ENCODE measurements at places on chromosomes 11 and 22.

DNA sequence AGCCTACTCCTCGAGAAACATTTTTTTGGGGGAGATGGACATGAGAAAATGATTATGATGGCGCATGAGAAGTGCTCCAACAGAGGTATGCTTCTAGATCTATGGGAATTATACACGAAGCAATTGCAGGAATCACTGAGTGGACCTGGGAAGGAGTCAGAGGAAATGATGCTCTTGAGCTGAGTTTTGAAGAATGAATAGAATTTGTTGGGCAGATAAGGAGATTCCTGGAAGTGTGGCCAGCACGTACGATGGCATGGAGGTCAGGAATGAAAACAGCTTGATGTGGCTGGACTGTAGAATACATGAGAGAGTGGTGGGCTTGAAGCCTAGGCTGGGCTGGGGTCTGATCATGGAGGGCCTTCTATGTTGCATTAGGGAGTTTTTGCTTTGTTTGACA is 31.7 kb downstream of the ADAMTS15 start:
- DNase-seq: no peak

DNA sequence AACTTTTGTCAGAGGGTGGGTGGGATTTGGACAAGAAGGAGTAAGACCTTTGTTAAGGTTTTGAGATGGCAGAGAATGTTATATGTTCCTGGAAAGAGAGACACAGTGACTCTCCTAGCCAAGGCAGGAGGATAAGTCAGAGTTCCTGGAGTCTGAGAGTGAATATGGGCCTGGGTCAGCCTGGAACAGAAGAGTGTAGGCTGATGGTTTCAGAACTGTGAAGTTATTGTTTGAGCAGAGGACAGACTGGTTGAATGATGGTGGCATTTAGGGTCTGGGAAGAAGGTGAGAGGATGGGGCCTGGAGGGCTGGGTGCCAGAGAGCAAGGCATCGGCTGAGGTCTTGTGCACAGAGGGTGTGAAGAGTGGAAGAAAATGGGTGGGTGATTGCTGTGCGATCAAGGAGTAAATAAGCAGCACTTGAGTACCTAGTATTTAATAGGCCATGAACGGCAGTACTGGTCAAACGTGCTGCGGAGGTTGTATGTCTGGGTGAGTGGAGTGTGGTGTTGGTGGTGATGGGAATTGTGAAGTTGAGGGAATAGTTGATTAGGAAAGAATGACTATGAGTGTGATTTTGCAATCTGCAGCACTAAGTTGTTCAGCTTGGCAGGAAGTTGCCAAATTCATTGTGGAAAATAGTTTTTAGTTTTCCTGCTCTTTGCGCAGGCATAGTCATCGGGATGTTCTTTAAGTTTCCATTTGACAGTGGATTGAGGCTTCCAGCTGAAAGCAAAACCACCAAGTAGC is 1.8 kb downstream of the PANX1 start:
- no peak for DNase-seq

- DNase-seq: no peak
These were observed 12.3 kb downstream of the BACE1 start for GRCh38 chr11:117303646-117304315.

DNA sequence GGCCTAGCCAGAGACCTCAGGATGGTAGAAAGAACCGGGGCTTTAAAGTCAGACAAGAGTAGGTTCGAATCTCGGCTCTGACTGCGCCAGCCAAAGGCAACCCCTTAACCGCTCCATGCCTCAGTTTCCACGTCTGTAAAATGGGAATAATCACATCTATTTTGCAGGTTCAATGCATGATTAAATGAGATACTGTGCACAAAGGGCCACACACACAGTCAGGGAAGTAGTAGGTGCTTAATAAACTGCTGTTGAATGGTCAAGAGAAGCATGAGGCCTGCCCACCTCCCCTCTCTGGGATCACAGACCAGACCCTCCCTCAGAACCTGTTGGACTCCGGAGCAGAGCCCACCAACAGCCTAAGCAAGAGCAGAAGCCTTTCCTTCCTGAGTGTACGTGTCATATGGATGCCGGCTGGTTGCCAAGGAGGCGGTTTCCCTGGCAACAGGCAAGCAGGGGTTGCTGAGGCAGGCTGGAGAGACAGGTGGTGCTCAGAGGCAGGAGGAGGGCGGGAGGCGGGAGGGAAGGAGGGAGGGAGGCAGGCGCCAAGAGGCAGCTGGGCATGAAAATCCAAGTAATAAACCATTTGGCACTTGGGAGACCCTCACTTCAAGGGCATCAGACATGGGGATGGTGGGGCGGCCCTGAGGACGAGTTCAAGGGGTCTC is 43.9 kb downstream of the NFAM1 start:
- no peak for DNase-seq

DNA sequence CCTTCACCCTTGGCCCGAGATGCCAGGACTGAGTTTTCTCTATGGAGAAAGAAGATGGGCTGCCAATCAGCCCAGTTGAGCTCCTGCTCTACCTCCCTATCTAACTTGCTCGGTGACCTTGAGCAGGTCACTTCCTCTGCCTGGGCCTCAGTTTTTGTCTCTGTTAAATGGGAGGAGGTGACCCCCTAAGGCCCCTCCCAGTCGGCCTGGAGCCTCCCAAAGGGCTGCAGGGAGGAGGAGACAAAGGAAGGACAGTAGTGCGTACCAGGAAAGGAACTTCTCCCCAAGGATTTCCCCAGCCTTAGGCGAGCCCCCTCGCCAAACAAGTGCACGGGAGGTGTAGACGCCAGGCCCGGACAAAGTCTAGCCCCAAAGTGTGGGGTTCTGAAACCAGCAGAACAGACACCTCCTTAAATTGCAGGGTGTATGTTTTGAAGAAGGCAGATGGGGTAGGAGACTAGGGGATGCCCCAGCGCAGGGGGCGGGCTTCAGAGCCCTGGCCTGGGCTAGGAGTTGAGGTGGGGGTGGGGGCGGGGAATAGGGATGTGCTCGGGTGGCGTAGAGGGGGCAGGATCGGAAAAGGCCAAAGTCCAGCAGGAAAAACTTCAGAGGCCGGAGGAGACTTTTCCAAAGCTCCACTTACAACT is 1.0 kb downstream of the CBX7 start:
- no peak for DNase-seq

- no peak for DNase-seq
These were observed 1039.3 kb downstream of the NTM start for GRCh38 chr11:132409573-132410355.

DNA sequence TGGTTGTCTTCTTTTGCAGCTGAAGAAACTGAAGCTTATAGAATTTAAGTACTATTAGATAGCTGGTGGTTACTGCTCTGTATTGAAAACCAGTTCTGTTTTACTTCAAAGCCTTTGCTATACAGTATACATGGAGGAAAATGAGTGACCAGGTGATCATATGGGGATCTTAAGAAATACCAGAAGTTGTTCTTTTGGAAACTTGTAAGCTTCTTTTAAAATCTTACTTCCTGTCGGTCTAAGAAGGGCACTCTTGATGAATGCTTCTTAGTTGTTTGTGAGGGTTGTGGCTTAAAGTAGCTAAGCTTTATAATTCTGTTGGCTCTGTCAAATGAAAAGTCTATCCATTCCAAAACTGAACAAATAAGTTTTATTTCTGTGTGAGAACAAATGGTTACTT is 55.2 kb downstream of the PDE3B start:
- DNase-seq: no peak

DNA sequence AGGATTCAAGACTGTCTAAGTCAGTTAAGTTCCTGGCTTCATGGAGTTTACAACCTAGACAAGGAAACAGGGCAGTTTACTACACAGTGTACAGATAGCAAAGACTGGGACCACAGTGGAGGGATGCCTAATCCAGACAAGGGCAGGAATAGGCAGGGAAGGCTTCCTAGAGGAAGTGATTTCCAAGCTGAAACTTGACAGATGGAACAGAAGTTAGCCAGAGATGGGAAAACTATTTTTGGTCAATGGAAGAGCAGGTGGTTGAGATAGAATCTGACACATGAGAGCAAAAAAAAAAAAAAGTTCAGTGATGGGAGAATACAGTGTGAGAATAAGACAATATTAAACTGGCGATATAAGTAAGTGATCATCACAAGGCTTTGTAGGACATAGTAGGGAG is 1.3 kb downstream of the COA4 start:
- no peak for DNase-seq

- DNase-seq: peak; percentile 82
These were observed 858.7 kb upstream of the RAG2 start for GRCh38 chr11:37456746-37457145.

DNA sequence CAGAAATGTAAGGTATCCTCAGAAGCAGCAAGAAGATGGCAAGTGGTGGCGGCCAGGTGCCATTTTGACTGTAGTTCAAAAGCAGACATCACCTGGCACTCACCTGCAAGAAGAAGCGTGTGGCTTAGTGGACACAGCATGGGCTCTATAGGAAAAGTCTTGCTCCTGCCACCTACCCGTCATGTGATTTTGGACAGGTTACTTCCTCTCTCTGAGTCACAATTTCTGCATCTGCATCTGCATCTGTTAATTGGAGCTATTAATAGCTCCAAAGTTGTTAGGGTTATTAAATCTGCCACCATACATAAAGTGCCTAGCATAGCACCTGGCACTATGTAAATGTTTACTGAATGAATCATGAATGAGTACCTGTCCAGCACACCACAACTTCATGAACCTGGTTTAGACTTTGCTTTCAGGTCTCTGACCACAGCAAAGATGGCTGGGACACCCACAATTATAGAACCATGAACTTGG is 16.8 kb downstream of the RAB30 start:
- DNase-seq: no peak

DNA sequence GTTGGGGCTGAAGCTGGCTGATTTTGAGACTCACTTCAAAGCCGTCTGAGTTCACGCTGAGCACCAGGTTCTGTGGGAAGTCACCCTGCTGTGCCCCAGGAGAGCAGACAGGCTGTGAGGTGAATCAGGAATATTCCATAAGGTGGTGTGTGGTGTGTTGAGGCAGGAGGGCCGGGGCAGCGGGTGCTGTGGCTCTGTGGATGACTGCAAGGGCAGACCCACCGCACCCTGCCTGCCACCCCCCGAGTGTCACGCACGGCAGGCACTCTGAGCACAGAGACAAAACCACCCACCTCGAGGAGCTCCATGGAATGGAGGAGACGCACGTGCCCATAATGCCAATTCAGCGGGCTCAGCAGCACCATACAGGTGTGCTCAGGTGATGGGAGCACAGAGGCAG is 147.8 kb downstream of the PKNOX2 start:
- no peak for DNase-seq

DNA sequence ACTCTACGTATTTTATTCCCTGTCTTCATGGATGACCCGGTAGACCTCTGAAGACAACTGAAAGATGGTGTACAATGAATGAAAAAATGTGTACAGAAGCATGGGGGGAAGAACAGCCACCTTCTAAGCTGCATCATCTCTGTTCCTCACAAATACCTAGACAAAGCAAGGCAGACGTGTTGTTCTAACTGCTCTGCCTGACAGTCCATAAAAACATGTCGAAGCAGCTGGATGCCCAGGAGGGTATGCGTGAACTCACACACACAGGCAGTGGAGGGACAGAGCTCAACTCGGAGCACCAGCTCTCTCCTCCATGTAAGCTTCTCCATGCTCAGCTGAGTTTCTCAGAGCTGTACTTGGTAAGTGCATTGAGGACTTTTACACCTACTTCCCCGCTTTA is 327.4 kb downstream of the CTTN start:
- DNase-seq: no peak

DNA sequence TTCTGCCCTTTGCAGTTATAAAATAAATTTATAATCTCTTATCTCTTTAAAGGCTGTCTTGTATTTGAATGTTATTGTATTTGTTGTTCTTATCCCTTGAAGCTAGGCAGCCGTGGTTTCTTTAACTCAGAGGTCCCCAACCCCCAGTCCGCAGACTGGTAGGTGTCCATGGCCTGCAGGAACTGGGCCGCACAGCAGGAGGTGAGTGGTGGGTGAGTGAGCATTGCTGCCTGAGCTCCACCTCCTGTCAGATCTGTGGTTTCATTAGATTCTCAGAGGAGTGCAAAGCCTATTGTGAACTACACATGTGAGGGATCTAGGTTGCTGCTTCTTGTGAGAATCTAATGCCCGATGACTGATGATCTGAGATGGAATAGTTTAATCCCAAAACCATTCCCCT is 380.0 kb upstream of the CCDC90B start:
- no peak for DNase-seq

GRCh38 chr11:34948696-34949095 is 32.3 kb downstream of the PDHX start:
- DNase-seq: no peak

GRCh38 chr22:41541484-41541883 is 2.8 kb downstream of the POLR3H start:
- no peak for DNase-seq

GRCh38 chr11:126363706-126364248 is 8.3 kb downstream of the ST3GAL4 start:
- DNase-seq: no peak

DNA sequence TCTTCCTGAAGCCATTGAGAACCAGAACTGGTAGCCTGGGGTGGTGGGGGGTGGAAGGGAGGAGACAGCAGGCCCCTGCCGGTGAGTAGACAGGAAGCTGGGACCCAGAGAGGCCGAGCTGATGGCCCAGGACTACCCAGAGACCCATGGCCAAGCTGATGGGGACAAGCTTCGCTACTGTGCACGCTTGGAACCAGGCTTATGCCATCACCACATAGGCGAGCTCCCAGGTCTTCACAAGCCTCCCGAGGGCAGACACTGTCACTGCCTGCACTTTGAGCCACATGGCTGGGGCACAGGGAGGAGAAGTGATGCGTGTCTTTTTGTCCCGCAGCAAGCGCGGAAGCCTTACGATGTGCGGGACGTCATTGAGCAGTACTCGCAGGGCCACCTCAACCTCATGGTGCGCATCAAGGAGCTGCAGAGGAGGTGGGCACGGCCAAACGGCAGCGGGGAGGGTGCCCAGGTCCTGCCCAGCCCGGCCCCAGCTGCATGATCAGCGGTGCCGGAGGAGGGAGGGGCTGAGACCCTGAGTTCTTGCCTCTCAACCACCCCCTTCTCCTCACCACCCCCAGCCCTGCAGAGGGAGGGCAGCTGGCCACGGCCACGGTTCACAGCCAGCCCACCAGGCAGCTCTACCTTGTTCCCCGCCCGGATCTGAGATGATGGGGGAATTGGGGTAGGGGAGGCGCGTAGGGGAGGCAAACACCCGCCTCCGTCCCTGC is 76.0 kb upstream of the KCNQ1OT1 start:
- no peak for DNase-seq

DNA sequence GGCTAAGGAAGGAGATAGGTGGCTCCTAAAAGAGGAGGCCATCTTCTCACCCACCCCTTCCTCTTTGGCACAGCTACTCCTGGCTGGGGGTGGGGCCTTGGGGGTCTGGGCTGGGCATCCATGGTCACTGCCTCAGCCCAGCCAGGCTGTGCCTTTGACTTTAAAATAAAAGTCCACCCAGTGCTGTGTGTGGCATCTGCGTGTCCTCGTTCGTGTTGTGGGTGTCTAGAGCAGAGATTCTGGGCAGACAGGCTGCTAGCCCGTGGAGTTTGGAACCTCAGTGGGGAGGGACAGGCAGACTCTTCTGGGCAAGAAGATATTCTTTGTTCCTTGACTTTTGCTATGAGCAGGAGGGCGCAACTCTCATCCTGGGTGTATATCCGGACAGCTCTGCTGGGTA is 13.1 kb downstream of the RPS6KA4 start:
- DNase-seq: no peak

Measured in SK-N-MC (cell line).